ENCODE measurements at places on chromosomes 7 and 10. TPM values are rescaled to one million over a fixed set of nuclear protein-coding genes. Genes with fewer than 3 reads are reported as not detected.

GRCh38 chr10:21832821-21833130 is 170.8 kb downstream of the DNAJC1 start:
- no peak for DNase-seq

DNA sequence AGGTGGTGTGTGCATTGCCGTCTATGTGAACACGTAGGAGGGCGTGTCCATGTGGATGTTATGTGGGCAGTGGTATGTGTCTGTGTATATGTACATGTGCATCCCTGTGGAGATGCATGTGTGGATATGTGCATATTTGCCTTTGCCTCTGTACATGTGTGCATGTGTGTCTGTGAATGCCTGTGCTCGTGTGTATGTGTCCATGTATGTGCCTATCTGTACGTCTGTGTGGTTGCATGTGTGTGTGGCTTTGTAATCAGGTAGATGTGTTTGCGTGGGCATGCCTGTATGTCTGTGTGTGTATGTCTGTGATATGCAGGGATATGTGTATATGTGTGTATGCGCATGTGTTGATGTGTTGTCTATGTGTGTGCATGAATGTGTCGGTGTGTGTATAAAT is 19.7 kb downstream of the ADCY1 start:
- DNase-seq: no peak

AKR1C1 gene
- 91.5 TPM for total RNA-seq

DNA sequence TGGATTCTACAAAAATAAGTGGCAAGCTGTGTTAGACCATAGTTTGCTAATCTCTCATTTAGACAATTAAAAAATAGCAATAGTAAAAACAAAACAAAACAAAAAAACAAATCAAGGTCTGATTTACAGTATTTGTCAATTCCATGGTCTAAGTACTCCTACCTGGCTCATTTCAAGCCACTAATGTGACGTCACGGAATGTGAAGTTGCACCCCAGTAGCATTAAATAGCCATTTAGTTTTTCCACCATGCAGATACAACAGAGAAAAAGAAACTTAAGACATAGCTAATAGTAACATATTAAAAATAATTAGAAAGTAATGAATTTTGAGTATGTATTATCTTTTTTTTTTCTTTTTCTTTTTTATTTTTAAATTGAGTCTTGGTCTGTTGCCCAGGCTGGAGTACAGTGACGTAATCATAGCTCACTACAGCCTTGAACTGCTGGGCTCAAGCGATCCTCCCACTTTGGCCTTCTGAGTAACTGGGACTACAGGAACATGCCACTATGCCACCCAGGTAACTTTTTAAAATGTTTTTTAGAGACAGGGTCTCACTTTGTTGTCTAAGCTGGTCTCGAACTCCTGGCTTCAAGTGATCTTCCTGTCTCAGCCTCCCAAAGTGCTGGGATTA is 101.2 kb downstream of the MKX start:
- DNase-seq: no peak

GRCh38 chr10:36819781-36820180 is 305.6 kb upstream of the ANKRD30A start:
- DNase-seq: no peak

Data from thoracic aorta (tissue), 2 donors.